ENCODE measurements at places on chromosomes 4 and X. TPM values are rescaled to one million over a fixed set of nuclear protein-coding genes. Genes with fewer than 3 reads are reported as not detected.

- no peak for DNase-seq
Measured at GRCh38 chr4:37594099-37594498, 92.1 kb downstream of the RELL1 start.

GRCh38 chrX:108025954-108026600, 18.8 kb upstream of the VSIG1 start:
- DNase-seq, result no peak

DNA sequence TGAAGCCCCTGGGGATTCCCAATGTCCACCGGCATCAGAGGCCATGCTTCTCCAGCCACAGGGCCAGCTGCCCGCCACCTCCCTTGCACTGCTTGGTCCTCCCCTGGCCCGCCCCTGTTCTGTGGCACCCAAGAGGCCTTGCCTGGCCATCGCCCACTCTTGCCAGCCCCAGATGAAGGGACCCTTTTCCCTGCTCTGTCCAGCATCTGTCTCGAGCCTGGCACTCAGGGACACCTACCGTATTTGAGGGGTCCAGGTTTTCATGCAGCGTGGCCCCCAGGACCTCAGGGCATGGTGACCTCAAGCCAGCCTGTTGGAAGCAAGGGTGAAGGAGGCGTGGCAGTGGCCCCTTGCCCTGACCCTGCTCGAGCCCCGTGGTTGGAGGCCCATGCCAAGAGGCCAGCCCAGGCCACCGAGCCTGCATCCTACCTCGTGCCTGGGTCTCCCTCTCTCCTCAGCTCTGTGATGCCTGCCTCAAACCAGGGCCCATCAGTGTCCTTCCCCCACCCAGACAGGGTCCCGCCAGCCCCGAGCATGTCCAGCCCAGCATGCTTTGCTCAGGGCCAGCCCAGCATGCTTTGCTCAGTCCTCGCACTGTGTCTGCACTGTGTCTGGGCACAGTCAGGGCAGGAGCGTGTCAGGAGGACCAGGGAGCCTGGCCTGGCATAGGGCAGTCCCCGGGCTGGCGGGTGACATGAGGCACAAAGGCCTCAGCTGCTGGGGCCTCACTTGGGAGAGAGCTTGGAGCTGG, 14.3 kb upstream of the FGFR3 start:
- no peak for DNase-seq

DNA sequence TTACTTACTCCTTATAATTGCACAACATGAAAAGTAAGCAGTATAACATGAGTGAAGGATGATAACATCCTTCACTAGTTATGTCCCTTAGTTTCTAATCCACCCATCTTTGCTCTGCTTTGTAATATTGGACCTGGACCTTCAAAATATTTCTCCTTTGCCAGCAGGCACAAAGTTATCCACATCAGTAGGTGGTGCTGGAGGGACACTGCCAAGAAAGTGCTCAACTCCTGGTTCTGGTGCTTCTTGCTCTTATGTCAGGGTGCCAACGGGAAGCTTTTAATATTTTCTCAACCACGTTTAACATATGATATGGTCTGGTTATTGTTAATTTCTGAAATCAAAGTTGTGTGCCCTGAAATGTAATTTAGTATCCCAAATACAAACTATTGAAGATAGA, 49.1 kb downstream of the TMEM165 start:
- DNase-seq, result no peak

DNA sequence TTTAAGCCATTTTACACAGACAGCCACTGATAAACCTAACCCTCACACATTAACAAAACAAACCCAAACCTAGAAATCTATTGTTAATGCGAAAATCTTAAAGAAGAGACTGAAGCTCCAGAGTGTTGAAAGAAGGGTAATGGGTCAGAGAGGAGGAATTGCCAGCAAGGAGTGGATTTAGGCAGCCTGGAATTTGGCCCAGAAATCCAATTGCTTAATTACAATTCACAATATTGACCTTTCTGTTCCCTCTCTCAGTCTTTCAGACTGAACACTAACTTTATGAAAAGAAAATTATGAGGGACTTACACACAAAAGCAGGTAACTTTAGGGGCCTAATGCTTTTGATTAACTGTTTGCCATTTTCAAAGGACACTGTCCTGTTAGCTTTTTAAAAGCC, 185.2 kb upstream of the GPC4 start:
- DNase-seq, result no peak

Gene MTCP1
- total RNA-seq, result 17.7 TPM

- DNase-seq, result no peak
Measured at GRCh38 chrX:20409991-20410390, 143.3 kb upstream of the RPS6KA3 start.

DNA sequence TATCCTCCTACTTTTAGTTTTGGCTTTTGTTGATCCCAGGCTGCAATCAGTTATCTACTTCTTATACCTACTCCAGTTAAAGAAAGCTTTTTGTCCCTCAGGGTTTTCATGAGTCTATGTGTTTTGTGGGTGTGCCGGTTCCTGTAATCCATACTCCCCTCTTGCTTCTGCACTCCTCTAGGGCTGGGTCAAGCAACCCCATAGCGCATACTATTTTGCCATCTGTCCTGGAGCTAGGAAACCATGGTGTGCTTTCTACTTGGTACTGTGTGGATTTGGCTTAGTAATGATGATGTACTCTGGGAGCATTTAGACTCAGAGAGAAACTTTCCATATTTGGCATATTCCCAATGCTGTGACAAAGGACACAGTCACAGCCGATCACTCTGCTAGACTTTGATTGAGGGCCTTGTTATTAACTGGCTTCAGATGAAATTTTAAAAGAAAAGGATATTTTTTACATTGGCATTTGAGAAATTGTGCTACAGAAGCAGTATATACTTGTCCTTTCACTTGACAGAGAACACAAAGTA, 86.1 kb upstream of the GRXCR1 start:
- no peak for DNase-seq

DNA sequence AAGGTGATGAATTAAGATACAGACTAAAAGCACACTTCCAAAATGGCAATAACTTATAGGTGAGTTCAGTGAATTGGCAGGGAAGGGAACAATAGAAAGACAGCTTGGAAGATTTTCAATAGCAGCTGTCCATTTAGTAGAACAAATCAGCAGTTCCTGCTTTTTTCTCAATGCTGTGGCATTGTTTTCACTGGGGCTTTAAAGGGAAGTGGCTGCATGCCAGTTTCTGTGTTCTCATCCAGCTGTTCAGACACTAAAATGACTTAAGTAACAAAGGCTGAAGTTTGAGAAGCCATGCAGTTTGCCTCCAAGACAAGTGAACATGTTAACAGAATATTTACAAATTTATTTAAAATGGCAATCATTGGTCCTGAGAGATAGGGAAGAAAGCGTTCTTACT, 291.9 kb downstream of the FAM47A start:
- DNase-seq, result no peak

Gene NAP1L3
- 3.4 TPM for total RNA-seq

Gene MEPE
- not detected for total RNA-seq
